ENCODE measurements at places on chromosomes 12 and 14. TPM values are rescaled to one million over a fixed set of nuclear protein-coding genes. Genes with fewer than 3 reads are reported as not detected.

DNA sequence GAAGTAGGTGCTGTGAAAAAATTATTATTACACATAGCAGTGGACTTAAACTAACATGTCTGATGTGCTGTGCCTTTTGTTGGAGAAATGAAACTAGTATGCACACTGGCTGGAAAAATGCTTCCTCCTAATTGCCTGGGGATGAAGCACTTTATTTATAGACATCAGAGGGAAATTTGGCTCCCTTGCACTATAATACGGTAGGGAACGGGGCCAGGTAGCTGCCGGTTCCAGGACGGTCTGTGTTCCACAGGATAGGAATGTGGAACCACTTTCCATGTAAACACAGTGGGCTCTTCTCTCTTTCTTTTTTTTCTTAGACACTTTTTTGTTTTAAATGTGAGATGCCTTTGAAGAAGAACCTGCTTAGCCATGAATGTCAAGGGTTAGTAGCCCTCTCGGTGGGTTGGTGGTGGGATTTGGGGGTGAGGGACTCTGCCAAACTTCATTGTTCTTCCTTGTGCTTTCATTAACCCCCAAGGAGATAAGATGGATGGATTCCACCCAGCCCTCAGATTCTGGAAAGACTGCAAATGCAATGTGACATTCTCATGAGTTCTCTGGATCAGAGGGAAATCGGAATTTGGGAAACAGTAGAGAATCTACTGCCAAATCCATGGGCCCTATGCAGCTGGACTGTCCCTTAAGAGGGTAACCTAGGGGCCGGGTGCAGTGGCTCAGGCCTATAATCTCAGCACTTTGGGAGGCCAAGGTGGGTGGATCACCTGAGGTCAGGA lies 58.0 kb upstream of the GSC start:
- no peak for DNase-seq

GRCh38 chr12:44875417-44875953 lies 630 bp downstream of the NELL2 start:
- peak; percentile 62 for DNase-seq

DNA sequence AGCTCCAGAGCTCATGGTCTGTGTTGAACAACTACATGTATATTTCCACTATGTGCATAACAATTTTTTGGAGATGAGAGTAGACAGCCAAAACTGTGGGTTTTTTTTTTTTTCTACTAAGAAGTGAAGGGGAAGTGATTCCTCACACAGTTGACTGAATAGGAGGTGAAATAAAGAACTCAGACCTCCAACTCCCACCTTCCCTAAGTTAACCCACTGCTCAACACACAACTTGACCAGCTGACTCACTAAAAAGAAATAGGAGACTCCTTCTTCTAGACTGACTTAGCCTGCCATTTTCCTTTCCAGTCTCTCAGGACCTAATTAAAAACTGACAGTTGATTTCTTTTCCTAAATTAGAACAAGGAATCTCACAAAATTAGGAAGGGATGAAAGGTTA lies 1.7 kb downstream of the M6PR start:
- no peak for DNase-seq

GRCh38 chr12:18461758-18462157 lies 200.4 kb downstream of the PIK3C2G start:
- DNase-seq = no peak

- DNase-seq = no peak
These were observed 75.3 kb upstream of the C14orf180 start for GRCh38 chr14:104504172-104504735.

Gene RFLNA
- total RNA-seq = 1.4 TPM

- no peak for DNase-seq
These were observed 90.3 kb downstream of the DDHD1 start for GRCh38 chr14:53062856-53063255.

Gene GPR135
- total RNA-seq = 3.1 TPM

GRCh38 chr12:27553941-27554340 lies 29.9 kb downstream of the PPFIBP1 start:
- no peak for DNase-seq

Gene DNAH10
- 0.26 TPM for total RNA-seq

Gene SYT1
- 36.9 TPM for total RNA-seq

GRCh38 chr12:106301611-106302321 lies 767 bp upstream of the TCP11L2 start:
- DNase-seq = peak; percentile 50

DNA sequence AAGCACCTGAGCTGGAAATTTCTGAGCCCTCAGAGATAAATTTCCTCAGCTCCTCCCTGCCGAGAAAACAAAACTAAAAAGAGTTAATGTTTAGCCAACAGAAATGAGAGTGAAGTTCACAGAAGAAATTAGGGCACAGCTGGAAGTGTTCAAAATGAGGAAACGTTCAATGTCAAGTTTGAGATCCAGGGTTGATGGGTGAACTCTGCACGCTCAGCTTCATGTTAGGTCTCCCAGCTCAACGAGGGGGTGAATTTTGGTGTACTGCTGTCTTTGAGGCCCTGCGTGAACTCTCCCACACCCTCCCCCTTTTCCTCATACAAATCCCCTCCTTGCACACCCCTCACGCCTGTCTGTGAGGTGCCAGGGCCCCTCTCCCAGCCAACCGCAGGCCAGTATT lies 13.3 kb upstream of the OAS3 start:
- DNase-seq = no peak

GRCh38 chr14:51208982-51209381 lies 31.1 kb upstream of the TMX1 start:
- no peak for DNase-seq

GRCh38 chr12:29238822-29239291 lies 89.8 kb downstream of the FAR2 start:
- DNase-seq = peak; percentile 10

Gene OAS2
- 0.12 TPM for total RNA-seq

Gene LRTM2
- 0.09 TPM for total RNA-seq

GRCh38 chr14:24364841-24365240 lies 3.1 kb upstream of the NFATC4 start:
- no peak for DNase-seq

Gene KRT4
- not detected for total RNA-seq

GRCh38 chr12:102958073-102958829 lies 777 bp downstream of the ASCL1 start:
- peak; percentile 94 for DNase-seq

Gene CD163L1
- total RNA-seq = 0.22 TPM

GRCh38 chr14:61147381-61147821 lies 133.7 kb downstream of the TMEM30B start:
- DNase-seq = no peak

GRCh38 chr12:60195483-60195882 lies 599.7 kb downstream of the SLC16A7 start:
- no peak for DNase-seq

Gene CCDC196
- total RNA-seq = not detected

DNA sequence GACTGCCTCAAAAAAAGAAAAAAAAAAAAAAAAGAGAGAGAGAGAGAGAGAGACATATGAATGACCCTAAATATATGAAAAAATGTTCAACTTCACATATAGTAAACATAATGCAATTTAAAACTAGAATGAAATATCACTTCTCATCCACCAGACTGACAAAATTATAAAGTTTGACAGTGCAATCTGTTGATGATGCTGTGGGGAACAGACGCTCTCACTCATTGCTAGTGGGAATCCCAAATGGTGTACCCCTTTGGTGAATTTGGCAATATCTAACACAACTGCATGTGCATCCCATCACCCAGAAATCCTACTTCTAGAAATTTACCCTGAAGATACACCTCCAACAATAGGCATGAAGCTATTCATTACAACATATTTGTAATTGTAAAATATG lies 2.3 kb upstream of the GSG1 start:
- DNase-seq = no peak

- DNase-seq = no peak
These were observed 18.4 kb downstream of the TMPO start for GRCh38 chr12:98533723-98534251.

Gene MORN3
- total RNA-seq = 0.19 TPM

Gene SDS
- not detected for total RNA-seq

Gene RNASE2
- not detected for total RNA-seq

Gene SLC6A12
- total RNA-seq = 0.12 TPM

GRCh38 chr12:32248441-32249140 lies 141.9 kb downstream of the BICD1 start:
- DNase-seq = no peak

Gene FAM186B
- 0.25 TPM for total RNA-seq

Gene NOPCHAP1
- 8.9 TPM for total RNA-seq

Gene KRT71
- not detected for total RNA-seq

- DNase-seq = no peak
These were observed 188.4 kb downstream of the DUSP6 start for GRCh38 chr12:89163918-89164317.

GRCh38 chr12:89469361-89469760 lies 55.2 kb downstream of the GALNT4 start:
- DNase-seq = no peak

DNA sequence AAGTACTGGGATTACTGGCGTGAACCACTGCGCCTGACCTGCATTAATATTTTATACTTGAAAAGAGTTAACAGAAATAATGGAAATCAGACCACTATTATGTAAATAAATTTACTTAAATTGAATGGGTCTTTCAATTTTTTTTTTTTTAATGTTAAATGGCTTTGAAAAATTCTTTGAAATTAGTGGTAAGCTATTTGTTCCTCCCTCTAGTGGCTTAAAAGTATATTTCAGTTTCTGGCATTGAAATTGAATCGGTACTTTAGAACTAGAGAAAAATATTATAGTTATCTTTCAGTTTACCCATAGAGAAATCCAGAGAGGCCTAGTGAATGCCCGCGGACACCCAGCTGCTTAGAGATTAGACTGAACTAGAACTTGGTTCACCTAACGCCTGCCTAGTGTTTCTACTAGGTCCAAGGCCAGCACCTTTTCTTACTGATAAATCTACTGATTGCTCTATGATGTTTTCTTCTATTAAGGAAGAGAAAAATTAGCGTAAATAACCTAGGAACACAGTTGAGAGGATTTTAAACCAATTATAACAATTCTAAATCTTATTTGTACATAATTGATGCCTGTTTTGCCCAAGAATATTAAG lies 106.5 kb downstream of the EML1 start:
- DNase-seq = no peak

DNA sequence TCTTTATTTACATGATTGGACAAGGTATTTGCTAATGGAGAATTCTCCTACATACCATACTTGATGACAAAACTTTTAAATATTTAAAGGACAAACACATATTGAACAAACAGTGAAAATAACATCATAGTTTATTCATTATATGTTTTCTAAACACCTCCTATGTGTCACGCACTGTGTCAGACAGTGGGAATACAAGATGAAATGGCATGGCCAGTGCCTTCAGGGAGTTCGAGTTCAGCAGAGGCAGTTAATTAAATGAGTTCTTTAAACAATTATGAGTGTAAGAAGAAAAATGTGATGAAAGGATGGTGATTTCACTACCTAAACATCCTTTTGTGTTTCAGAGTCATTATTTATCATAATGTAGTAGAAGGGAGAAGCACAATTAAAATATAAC lies 159.8 kb downstream of the KCNH5 start:
- no peak for DNase-seq
